CD4-positive, alpha-beta T cell treated with Interleukin-4 for 4 hours (primary cell): ENCODE measurements at places on chromosomes 2 and 18.
A peak's percentile ranks its signal among the peaks of the same experiment; 100 is the strongest.

DNA sequence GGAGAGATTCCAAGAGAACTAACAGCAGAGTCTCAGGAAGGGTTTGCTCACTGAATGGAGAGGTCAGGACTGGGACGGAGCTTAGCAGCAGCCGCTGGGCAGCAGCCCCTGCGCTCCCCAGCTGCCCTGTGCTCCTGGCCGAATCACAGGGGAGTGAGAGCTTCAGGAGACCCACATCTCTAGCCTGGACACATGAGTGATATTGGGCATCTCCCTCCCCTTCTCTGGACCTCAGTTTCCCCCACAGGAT lies 511 bp downstream of the MATN3 start:
- no peak for DNase-seq

DNA sequence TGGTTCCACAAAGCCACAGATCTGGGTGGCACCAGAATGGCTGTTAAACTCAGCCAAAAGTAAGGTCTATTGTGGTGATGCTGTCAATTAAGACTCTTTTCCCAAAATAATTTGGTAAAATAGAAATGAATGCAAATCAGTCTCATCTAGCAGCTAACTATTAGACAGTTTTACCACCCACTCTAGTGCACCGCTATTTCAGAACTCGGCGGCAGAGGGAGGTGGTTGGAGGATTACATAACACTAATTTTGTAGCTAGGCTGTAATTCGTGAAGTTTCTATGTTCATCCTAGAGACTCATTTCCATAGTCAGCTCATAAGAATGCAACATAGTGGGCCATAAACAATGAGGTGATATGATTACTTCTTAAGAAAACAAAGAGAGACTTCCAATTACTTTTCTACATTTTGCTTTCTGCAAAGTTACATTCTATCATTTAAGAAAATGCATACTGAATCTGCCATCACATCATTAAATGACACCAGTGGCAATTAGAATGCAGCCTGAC lies 413.8 kb downstream of the FBXO15 start:
- DNase-seq: no peak

DNA sequence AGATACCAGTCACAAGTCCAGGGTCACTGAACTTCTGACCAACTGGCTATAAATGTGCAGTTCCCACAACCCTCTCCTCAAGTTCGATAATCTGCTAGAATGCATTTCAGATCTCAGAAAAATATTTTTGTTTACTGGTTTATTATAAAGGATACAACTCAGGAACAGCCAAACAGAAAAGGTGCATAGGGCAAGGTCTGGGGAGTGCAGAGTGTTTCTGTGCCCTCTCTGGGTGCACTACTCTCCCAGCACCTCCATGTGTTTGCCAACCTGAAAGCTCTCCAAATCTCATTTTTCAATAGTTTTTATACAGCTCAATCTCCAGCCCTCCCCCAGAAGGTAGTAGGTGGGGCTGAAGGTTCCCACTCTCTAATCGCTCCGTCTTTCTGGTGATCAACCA lies 85.2 kb downstream of the SKA1 start:
- DNase-seq: no peak

GRCh38 chr2:119123389-119123788 lies 35.2 kb downstream of the C1QL2 start:
- DNase-seq: no peak

DNA sequence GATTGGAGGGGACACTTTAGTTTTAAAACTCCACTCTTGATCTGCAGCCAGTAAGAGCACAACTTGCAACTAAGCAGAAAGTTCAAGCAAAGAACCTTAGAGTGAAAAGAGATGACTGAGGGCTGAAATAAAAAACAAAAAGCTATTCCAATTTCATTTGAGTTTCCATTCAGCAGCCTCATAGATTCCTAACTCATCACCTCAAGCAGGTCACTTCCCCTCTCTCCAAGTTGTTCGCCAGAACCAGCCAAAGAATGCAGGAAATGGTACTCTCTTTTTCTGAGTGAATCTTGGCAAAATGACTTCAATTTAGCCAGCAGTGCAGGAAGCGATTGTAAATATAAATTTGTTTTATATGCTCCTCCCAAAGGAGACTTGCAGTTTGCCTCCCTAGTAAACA lies 213.3 kb downstream of the SETBP1 start:
- no peak for DNase-seq

GRCh38 chr2:221792971-221793521 lies 220.9 kb upstream of the EPHA4 start:
- DNase-seq: no peak

DNA sequence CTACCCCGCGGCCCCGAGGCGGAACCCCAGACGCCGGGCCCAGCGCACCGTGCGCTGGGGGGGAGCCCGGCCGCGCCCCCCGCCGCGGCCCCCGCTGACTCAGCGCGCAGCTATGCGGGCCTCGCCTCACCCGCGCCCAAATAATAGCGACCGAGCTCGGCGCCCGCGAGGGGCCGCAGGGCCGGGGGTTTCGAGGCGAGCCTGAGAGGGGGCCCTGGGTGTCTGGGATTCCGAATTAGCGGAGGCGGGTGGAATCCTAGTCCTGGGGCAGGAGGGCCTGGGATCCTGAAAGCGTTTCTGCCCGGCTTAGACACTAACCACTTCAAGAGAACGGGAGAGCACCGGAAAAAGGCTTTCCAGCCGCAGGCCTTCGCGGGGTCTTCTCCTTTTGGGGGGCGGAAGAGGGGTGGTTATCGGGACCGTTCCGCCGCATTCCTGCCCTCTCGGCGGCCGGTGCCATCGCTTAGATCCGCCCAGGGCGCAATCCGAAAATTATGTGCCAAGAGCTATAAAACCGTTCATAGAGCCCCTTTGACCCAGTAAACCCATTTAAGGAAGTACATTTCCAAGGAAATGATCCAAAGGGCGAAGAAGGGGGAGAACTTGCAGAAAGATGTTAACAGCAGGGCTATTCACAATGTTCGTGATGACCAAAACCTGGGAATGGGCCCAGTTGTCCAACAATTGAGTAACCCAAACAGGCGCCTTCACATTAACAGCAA lies 681 bp upstream of the ROCK2 start:
- DNase-seq: peak; percentile 10

- DNase-seq: no peak
Measured at GRCh38 chr2:203808046-203808750, 59.4 kb upstream of the CTLA4 start.
